ENCODE measurements at places on chromosomes 7 and 10. TPM values are rescaled to one million over a fixed set of nuclear protein-coding genes. Genes with fewer than 3 reads are reported as not detected.

DNA sequence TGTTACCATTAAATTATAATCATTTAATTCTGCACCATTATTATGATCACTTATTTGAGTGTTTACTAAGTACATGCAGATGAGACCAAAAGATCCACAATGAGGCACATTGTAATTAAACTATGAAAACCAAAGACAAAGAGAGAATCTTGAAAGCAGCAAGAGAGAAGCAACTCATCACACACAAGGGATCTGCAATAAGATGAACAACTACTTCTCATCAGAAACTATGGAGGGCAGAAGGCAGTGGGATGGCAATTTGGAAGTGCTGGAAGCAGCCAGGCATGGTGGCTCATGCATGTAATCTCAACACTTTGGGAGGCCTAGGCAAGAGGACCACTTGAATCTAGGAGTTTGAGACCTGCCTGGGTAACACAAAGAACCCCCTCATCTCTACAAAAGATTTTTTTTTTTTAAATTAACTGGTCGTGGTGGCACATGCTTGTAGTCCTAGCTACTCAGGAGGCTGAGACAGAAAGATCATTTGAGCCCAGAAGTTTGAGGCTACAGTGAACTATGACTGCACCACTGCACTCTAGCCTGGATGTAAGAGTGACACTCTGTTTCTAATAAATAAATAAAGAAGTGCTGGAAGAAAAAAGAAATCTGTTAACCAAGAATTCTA, 47.7 kb downstream of the CDK6 start:
- no peak for DNase-seq

- peak; percentile 4 for DNase-seq
Measured at GRCh38 chr10:43026039-43026973, 50.6 kb upstream of the RET start.

DNA sequence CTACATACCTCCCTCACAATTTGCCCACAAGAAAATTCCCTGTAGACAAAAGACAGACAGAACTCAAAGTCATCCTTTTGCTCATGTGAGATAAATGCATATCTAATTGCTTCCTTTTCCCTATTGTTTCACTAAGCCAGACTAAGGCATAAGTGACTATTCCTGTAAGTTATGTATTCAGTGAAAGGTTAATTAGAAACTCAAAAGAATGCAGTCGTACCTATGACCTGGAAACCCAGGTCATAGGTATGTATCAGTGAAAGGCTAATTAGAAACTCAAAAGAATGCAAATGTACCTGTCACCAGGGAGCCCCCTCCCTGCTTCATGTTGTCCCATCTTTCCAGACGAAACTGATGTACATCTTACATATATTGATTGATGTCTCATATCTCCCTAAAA, 10.3 kb upstream of the GARS1 start:
- no peak for DNase-seq

DNA sequence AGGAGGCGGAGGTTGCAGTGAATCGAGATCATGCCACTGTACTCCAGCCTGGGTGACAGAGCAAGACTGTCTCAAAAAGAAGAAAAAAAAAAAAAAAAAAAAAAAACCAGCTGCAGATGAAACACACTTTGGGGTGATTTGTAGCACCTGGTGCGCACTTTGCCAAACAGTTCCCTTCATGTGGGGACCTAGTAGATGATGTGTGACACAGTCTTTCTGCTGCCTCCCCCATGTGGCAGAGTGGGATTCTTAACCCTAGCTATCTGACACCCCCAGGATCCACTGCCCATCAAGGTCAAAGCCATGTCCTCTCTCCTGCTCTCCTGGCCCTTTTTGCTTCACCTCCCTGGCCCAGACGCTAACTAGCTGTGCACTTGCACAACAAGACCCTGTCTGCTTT, 52.1 kb upstream of the PDZD8 start:
- DNase-seq = no peak

GRCh38 chr7:66206934-66207240, 1.8 kb downstream of the TPST1 start:
- no peak for DNase-seq

- DNase-seq = no peak
Measured at GRCh38 chr10:106216085-106216484, 948.4 kb downstream of the SORCS1 start.

Gene TWNK
- polyA plus RNA-seq = 16.3 TPM

Gene MUC12
- polyA plus RNA-seq = not detected

- no peak for DNase-seq
Measured at GRCh38 chr7:68893411-68893810, 704.9 kb upstream of the AUTS2 start.

DNA sequence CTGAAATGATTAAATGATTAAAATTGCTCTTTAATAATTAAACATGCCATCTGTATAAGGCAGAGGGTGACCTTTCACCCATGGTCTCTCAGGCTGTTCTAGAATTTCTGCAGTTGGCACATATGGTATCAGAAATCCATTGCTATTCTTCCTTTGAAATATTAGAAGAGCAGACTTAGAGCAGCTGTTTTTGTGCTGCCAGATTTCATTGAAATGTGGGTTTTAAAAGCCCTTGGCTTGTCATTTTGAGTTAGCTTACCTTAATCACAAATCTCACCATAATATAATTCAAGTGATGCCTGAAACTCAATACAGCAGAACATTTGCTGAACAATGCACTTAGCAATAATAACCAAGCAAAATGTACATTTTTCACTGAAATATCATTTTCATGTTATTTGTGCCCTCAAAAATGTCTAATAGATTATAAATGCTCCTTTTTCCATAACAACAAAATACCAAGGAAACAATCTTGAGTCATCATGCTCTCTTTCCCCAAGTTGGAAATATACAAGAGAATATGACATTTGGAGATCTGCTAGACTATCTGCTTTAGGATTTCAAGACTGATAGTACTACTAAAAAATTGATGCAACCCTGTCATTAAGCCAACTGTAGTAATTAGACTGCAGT, 16.1 kb upstream of the PTTG1IP2 start:
- no peak for DNase-seq

DNA sequence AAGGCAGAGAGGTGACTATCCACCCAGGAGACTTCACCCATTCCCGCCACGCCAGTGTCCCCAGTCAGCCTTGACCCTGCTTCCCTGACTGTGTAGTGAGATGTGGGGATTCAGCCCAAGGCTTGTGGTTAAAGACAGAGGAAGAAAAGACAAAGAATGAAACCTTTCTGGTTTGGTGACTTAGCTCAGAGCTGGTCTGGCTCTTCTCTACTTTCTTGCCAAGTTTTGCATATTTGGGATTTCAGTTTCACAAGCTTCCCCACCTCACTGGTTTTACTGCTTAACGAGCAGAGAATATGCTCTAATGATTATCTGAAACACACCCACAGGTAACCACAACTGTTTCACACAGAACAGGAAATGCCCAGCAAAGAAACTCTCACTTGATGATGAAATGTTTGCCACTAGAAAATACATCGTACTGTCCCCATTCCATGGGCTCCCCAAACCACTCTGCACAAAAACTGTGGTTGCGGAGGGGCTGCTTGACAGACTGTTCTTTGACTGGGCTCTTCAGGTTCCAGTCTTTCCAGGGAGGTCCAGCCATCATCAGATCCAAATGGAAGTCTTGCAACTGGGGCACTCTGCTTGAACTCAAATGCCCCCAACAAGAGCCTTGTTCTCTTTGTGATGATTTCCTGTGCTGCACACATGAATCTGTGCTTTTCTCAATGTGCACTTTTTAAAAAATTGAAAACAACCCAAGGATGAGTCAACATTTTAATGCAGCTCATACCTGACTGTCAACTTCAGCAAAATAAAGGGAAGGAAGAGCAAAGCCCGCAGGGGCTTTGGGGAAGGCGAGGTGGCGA, 95.5 kb downstream of the CTBP2 start:
- DNase-seq = no peak

GRCh38 chr10:111303887-111304286, 227.1 kb downstream of the ADRA2A start:
- DNase-seq = no peak

Gene VSTM4
- 15.9 TPM for polyA plus RNA-seq

DNA sequence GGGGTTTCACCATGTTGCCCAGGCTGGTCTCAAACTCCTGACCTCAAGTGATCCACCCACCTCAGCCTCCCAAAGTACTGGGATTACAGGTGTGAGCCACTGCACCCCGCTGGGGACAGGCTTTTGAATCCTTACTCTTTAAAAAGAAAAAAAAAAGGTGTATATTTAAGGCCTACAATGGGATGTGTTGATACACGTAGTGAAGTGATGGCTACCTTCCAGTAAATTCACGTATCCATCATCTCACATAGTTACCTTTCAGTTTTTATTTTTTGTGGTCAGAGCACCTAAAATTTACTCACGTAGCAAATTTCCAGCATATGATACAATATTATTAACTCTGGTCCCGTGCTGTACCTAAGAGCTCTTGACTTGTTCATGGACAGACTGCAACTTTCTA, 119.5 kb upstream of the INSYN2A start:
- no peak for DNase-seq

Gene FAM24A
- polyA plus RNA-seq = not detected

Gene COBL
- 16.8 TPM for polyA plus RNA-seq

DNA sequence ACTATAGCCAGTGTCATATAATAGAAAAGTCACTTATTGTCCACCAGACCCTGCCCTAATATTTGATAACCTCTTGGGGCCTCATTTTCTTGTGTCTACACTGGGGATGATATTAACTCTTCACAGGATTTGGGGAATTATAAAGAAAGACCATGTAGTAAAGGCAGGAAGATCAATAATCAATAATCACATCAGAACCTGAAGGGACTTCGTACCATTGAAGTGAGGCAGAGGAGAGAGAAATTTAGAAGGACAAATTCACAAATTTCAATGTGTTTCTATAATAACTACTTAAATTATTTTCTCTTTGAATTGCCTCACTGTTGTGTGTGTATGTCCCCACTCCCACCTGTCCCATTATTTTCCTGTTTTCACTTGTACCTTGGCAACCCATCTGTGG, 10.7 kb upstream of the SGMS1 start:
- DNase-seq = no peak

DNA sequence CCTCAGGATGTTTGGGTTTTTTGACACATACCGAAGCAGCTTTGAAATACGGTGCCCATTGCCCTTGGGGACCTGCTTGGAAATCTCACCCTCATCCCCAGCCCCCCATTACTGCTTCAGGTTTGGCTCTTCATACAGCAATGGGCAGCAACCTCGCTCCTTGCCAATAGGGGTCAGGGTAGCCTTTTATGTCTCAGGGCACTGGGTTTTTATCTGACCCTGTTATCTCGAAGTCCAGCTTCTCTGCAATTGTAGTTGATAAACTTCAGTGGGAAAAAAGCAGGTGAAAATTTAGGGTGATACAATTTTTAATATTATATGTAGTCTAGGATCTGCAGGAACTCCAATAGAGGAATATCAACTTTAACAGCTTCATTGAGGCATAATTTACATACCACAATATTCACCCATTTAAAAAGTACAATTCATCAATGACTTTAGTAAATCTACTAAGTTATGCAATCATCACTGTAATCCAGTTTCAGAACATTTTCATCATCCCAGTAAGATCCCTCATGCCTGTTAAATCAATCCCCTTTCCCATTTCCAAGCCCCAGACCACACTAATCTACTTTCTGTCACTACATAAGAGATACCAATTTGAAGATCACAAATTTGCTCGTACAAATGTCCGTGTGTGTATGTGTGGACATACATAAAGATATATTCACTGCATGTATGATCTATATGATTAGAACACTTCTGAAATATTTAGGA, 386.2 kb downstream of the KCNMA1 start:
- no peak for DNase-seq

GRCh38 chr10:62039954-62040353, 138.5 kb downstream of the ARID5B start:
- DNase-seq = no peak

DNA sequence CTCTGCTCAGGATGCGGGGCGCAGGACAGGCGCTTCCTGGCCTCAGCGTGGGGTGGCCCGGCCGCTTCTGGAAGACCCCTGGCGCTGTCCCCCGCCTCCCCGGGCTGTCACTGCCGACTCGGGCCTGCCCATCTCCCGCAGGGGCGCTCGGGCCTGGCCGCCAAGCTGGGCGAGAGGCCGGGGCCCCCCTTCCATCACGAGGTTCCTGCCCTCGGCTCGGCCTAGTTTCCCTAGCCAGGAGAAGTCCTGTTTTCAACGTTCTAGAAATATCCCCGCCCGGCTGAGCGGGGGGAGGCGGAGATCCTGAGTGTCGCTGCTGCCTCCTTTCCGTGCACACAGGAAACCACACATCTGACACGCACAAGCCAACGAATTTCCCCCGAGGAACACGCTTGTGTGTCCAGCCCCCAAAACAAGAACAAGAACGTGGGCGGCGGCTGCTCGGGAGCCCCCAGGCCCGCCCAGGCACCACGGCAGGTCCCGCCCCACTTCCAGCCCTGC, 33.7 kb downstream of the AP5Z1 start:
- no peak for DNase-seq

- no peak for DNase-seq
Measured at GRCh38 chr10:35641676-35642034, 441 bp downstream of the FZD8 start.

- no peak for DNase-seq
Measured at GRCh38 chr10:3770611-3771110, 14.3 kb downstream of the KLF6 start.

Gene IFIT2
- polyA plus RNA-seq = 10.4 TPM

- no peak for DNase-seq
Measured at GRCh38 chr7:151380199-151381097, 29.4 kb downstream of the WDR86 start.

DNA sequence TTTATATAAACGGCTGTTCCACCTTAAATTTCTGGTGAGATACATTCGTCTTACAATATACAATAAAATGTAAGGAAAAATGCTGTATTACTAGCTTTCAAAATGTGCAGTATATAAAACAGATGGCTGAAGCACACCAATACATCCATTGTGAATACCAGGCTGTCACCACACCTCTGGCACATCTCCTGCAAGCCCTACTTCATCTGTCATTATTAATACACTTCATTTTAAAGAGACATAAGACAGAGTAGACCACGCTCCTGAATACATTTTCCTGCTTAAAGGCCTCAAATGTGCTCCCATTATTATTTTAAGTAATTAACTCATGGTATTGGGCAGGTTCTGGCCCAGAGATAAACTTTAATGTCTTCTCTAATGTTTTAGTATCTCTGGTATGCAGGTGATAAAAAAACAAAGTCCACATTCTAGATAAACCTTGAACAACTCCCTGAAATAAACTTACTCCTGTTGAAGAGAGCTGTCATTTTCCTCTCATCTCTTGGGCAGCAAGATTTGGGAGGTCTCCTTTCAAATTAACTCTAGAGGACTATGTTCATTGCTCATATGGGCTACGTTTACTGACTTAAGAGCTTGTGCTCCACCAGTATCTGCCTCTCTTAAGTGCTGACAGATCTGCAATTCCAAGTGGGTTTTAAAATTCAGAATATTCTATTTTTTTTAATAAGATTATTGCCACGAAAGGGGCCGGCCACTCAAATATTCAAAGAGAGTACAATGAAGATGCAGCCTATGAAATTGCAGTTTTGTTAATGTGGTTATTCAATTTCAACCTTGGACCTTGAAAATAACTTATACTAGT, 396.5 kb upstream of the SEMA3D start:
- DNase-seq = no peak

- no peak for DNase-seq
Measured at GRCh38 chr7:8443576-8444467, 10.4 kb downstream of the NXPH1 start.

Gene SDK1
- polyA plus RNA-seq = 7.5 TPM

GRCh38 chr10:8594176-8594575, 539.7 kb downstream of the GATA3 start:
- no peak for DNase-seq

Gene HTR5A
- polyA plus RNA-seq = not detected

Gene ASB10
- polyA plus RNA-seq = not detected
